GM04503 (cell line): ENCODE measurements at places on chromosomes 4 and X.
A peak's percentile ranks its signal among the peaks of the same experiment; 100 is the strongest.

GRCh38 chrX:87736576-87736975 lies 219.0 kb downstream of the KLHL4 start:
- no peak for DNase-seq

DNA sequence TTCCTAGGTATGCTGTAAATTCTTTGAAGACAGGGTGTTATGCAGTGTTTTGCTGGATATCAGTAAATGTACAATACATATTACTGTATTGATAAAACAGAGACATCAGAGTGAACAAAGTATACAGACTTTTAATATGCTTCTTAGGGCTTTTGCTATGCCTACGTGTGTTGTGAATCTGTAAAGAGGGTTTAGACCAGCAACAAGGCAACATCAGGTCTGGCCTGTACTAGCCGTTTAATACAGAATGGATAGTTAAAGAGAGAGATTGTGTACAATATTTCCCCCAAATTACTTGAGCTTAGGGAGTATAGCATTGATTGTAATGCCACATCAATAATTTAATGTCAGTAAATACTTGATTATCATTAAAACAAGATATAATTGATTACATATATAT lies 75.2 kb downstream of the PAQR3 start:
- DNase-seq = no peak

DNA sequence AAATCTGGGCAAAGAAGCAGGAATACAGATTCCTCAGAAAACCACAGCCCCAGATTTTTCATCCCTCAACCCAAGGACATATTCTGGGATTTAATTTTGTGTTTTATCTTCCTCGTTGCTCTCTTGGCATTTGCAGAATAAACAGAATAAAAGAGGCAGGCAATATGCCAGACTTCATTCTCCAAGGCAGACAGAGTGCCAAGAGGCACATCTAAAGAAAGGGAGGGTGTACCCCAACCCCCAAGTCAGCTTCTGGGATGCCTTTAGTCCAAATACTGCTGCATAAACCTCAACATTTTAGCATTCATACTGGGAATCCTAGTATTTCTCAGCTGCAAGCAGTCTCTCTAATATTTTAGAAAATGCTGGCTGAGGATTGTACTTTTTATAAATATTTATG lies 629.2 kb downstream of the KLHL13 start:
- no peak for DNase-seq

DNA sequence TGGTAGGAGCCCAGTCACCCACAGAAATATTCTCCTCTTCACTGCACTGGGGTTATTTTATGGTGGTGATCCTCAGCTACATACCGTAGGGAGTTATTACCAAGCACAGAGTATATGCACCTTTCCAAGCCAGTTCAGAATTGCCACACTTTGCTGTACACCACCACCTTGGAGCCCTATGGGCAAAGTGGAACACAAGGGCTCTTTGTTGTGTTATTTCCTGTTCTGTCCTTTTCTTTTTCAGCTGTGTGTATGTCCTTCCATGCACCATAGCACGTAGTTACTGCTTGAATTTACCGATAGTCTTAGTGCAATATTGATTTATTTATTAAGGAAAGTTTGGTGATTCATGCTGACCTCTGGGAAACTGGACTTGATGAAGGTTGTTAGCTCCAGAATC lies 8.3 kb downstream of the RNF128 start:
- no peak for DNase-seq

GRCh38 chr4:98522062-98522461 lies 136.3 kb downstream of the TSPAN5 start:
- DNase-seq = no peak

DNA sequence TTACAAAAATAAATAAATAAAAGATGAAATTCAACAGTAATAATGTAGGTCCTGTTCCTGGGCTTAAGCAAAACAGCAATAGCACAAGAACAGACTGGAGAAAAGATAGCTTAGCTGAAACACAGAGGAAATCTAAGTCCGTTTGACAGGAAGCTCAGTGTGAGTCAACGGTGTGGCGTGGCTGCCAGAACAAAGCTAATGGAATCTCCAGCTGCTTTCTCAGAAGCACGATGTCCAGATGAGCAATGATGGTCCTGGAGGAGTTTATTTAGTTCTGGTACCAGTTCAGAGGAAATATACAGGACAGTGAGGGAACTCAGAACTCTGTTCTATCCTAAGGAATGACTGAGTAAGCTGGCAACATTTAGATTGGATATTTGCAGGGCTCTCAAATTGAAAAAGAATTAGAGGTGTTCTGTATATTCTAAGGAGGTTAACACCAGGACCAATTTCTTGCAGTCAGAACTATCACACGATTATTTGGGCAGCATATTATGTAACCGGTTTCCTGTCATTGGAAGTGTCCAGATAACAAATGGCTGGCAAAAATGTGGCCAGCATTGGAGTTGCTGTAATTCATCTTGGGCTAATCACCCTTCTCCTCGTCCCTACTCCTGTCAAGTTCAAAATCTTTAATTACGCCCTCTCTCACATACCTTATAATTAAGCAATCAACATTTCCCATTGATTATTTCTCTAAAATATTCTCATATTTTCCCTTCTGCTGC lies 12.7 kb downstream of the GAB3 start:
- DNase-seq = no peak

- no peak for DNase-seq
These were observed 2.3 kb downstream of the P2RY4 start for GRCh38 chrX:70257423-70258288.

- peak; percentile 44 for DNase-seq
These were observed 22.1 kb downstream of the BEX3 start for GRCh38 chrX:103398421-103398864.

DNA sequence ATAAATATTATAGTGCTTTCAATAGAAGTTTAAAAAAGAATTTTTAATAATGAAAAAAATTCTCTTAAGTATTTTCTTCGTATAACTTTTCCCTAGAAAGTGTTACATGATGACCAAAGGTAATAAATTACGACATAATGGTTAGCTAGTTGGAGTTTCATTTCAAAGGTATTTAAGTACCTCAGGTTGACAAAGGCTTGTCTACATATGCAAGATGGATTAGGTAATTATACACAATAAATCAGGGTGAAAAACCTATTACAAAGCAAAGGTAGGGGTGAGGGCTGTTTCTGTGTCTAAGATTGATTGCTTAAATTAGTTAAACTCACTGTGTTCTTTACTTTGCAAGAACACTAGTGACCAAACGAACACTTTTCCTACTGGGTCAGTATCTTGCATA lies 508.5 kb upstream of the FAT1 start:
- no peak for DNase-seq

- DNase-seq = no peak
These were observed at the start of gene SPATA18 for GRCh38 chr4:52051213-52051614. SPATA18 (plus strand) TSS chr4:52051304; CDS start chr4:52051705, 401 bp downstream.

DNA sequence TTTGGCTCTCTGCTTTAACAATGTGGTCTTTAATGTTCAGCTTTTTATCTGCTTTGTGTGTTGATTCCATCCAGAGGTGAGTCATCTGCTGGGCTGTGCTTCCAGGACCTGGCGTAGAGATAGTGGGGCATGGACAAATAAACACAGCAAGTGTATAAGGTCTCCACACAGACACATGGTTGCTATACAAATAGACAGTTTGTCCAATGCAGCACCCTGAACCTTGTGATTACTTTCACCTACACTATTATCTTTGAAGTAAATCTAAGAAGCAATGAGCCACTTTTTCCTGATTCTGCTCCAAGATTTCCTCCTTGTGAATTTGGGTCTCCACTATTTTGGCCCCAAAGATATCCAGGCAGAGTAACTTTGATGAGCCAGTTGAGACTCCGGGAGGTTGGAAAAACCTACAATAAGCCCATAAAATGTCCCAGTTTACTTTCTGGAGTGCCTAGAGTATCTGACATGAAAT lies 12.1 kb downstream of the PPARGC1A start:
- no peak for DNase-seq

DNA sequence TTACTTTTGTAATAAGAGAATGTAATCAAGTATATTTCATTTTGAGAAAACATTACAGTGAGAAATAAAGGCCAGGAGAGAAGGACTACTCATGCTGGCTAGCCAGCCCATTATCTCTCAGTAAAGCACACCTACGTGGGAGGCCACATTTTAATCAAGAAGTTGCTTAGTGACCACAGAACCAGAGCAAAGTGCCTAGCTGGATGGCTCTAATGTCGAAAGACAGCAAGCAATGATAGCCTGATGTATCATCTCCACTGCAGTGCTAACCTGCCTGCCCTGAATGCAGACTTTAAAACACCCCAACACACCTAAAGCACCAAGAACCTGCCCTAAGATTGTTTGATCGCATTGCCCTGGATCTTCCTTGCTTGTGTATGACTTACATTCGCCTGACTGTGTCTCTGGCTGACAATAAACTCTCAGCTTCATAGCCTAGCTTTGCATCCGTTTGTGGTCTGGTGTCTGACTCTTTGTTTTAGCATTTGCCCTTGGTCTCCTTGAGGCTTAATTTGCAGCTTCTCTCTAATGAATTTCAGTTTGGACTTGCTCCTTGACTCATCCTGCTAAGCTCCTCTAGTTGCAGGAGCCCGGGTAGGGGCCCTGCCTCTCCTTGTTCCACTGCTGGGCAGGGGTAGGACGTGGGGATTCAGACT lies 31.4 kb upstream of the SOWAHD start:
- DNase-seq = no peak

DNA sequence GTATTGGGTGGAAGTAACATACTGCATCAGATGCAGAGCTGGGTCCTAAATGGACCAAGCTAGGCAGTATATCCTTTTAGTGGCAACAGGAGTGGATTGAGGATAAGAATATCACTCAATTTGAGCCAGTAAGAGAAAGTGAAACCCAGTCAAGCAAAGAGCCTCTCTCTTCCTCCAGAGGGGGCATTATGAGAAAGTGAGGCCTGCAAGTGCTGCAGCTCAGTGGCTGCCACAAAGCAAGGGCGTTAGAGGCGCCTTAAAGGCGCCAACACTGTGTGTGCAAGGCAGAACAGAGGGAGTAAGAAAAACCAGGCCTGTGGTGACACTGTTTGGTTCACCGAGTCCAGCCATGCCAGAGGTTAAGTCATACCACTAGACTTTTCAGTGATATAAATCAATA lies 17.5 kb downstream of the STX18 start:
- DNase-seq = no peak

DNA sequence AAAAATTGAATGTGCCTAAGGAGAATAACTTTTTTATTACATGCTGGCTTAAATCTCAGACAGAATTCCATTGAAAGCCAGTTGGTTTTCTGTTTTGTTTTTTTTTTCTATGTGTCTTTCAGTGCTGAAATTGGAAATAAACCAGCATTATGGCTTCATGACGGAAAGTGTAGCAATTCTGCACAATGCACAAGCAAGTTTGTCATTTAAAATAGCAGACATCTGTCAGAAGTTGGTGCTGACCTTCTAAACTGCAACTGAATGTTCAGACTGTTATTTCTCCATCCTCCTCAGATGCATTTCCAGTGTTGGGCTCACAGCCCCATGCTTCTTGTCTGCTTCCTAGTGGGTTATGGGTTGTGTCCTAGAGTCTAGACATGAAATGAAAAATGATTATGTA lies 107.2 kb upstream of the LIMCH1 start:
- DNase-seq = peak; percentile 42

GRCh38 chrX:16130707-16131106 lies 7.3 kb downstream of the GRPR start:
- DNase-seq = no peak

- DNase-seq = no peak
These were observed 2.3 kb downstream of the FBXL5 start for GRCh38 chr4:15652841-15653240.

DNA sequence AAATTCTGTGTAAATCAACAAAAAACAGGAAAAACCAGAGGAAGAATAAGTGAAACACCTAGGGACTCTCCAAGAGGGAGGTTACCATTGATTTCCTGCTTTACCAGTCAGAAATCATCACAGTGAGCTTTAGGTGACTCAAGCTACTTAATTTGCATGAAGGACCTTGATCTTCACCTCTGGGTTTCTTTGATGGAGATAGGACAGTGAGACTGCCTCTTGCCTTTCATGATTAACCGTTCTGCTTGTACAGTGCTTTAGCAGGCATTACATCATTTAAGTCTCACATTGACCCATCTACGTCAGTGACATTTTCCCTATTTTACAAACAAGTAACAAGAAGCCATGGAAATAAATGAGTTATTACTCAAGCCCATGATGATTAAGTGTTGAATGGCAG lies 3.4 kb upstream of the GK start:
- no peak for DNase-seq

- no peak for DNase-seq
These were observed at the start of gene LNX1 for GRCh38 chr4:53591372-53591892. LNX1 (minus strand) TSS chr4:53591486; CDS start chr4:53574002, 17,484 bp downstream.

DNA sequence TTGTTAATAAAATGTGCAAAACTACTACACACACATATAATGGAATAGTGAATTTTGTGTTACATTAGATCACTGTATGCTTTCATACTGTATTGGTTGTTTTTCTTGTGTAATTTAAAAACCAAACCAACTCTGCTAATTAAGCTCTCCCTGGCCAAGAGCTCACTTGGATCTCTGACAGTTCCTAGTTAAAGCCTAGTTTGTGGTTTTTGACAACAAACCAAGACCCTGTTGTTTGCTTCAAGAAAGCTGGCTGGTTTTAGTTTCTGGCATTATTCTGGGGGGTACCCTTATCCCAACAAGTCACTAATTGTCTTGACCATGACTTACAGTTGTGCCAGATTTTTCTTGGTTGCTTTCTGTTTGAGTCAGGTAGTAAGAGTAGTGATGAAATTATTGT lies 121.4 kb upstream of the CXorf66 start:
- DNase-seq = no peak

- no peak for DNase-seq
These were observed 3.6 kb upstream of the FHL1 start for GRCh38 chrX:136143711-136144110.
